T-helper 22 cell (primary cell): ENCODE measurements at places on chromosomes 16 and 17.
A peak's percentile ranks its signal among the peaks of the same experiment; 100 is the strongest.

- DNase-seq, result no peak
Observed at GRCh38 chr16:22785552-22785951, 28.4 kb upstream of the HS3ST2 start.

DNA sequence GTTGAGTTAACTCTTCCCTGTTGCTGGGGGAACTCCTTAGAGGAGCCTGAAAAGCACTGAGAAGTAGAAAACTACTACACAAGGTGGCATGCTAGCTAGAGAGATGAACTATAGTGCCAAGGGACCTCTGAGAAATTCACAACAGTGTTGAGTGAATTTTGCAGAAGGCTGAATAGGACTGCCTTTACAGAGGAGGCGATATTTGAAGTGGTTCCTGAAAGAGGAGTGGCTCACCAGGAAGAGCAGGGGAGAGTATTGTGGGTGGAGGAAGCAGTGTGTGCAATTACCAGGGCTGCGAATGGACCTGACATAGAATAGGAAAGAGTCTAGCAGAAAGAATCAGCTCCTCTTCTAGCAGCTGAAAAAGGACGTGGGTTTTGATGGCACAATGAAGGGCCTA is 66.4 kb downstream of the CDK5R1 start:
- no peak for DNase-seq

GRCh38 chr17:33288954-33289353 is 4.1 kb downstream of the ASIC2 start:
- no peak for DNase-seq

GRCh38 chr17:8087075-8087951 is at the start of gene ALOX12B:
ALOX12B (minus strand) TSS chr17:8087716; CDS start chr17:8087442, 274 bp downstream.
- DNase-seq, result no peak

DNA sequence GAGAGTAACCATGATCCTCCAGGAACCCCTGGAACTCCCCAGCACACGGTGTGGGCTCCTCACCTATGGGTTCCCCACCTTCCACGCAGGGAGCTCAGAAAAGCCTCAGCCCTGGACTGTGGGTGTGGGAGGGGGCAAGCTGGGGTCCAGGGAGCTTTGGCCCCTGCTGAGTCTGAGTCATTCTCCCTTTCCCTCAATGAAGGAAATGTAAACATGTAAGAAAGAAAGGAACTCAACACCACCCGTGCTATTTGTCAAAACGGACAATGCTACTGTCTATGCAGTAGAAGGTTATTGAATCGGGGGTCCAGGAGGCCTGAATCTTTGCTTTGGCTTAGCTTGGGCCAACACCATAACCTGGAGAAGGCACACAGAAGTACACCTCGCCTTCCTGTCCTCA is 222.8 kb downstream of the PMP22 start:
- no peak for DNase-seq

DNA sequence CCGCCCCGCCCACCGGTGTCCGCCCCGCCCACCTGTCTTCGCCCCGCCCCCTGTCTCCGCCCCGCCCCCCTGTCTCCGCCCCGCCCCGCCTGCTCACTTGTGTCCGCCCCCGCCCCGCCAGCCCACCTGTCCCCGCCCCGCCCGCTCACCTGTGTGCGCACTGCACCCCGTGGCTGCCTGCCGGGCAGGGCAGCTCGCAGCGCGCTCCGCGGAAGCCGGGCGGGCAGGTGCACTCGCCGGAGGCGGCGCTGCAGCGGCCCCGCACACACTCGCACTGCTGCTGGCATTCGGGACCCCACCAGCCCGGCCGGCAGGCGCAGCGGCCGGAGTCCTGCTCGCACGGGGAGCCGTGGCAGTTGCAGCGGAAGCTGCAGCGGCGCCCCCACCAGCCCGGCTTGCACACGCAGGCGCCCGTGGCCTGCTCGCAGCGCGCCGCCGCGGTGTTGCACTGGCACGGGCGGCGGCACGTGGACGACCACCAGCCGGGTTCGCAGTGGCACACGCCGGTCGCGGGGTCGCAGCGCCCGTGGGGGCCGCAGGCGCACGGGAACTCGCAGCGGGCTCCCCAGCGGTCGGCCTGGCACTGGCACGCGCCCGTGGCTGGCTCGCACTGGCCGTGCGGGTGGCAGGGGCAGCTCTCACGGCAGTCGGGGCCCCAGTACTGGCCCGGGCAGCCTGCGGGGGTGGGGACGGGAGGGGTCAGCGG is 2.1 kb downstream of the SCARF1 start:
- DNase-seq, result peak; percentile 71

DNA sequence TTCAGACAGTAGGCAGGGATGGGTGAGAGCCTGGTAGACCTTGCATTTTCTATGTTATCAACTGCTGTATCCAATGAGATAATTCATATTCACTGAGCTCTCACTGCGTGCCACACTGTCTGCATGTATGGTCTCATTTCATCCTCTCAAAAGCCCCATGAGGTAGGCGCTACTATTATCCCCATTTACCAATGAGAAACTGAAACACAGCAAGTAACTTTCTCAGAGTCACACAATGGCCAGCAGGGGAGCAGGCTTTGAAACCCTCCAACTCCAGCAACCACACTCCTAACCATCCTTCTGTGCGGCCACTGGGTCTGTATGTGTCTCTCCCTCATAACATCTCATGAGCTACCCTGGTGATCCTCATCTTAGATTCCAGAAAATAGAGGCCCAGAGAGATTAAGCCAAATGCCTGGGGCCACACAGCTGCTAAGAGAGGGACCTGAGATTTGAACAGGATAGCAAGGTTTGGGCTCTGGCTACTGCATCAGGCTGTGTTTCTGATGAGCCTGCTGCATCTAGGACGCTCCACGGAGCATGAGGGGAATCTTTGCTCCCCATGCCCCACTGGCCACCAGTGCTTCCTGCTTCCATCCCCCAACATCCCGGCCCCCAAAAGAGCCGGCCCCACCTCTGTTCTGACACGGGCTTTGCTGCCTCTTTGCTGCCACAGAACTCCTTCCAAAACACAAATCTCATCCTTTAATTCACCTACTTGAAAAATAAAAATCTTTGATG is 3.2 kb downstream of the CCR7 start:
- peak; percentile 58 for DNase-seq

GRCh38 chr17:59666235-59666634 is 41.0 kb downstream of the PTRH2 start:
- no peak for DNase-seq

DNA sequence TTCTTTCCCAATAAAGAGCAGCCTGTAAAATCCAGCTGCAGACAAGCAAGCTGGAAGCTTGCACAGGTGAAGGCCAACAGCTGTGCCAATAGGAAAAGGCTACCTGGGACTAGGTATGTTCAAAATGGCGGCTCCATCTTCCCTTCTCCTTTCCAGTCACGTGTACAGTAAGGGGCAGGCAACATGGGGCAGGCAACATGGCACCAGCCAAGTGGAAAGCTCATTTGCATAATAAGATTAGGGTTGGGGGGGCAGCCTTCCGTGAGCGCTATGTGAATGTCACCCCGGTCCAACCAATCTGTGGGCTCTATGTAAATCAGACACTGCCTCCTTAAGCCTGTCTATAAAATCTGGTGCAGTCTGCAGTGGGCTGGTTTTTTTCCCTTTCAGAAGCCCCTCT is 31.3 kb downstream of the TVP23A start:
- no peak for DNase-seq

- no peak for DNase-seq
Observed at GRCh38 chr16:11063448-11064201, 119.3 kb downstream of the CLEC16A start.

DNA sequence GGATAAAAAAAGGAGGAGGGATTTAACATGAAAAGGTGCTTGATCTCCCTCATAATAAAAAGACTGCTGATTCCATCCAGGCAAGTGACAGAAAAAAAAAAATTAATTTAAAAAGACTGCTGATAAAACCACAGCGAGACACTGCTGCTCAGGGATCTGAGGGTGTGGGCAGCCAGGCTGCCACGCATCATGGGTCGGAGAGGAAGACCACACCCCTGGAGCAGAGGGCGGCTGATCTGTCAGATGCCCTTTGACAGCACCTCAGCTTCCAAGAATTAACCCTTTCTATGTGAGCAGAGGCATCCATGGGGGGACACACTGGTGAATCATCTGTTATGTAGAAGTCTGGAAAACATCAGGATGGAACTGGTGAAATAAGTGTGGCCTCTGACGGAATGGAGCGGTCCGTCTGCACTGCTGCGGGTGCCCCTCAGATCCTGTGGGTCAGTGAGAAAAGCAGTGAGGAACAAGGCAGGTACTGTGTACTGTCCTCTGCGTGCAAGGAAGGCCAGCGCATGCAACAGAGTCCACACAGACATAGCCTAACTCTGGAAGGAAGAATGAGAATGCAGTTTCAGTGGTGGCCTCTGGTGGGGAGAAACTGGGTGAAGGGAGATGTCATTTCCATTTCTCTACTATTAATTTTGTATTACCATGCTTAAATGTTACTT is 19.8 kb downstream of the MAPT start:
- DNase-seq, result no peak

GRCh38 chr17:27481327-27481726 is 25.1 kb downstream of the KSR1 start:
- peak; percentile 43 for DNase-seq

- no peak for DNase-seq
Observed at GRCh38 chr17:21245639-21246084, 7.5 kb downstream of the NATD1 start.

DNA sequence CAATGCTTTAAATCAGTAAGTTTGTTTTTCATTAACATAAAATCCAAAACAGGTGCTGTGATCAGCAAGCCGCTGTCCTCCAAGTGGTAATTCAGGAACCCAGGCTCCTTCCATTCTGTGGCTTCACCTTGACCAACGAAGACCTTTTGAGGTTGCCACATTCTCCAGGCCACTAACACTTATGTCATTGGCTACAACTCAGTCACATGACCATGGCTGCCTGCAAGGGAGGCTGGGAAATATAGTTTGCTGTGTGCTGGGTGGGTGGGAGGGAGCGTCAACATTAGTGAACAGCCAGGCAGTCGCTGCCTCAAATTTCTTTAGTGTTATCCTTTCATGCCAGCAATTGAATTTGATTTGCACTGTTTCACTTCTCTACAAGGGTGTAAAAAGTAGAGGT is 549.2 kb downstream of the MAF start:
- no peak for DNase-seq

GRCh38 chr16:84120023-84120422 is 3.3 kb upstream of the MBTPS1 start:
- DNase-seq, result no peak

DNA sequence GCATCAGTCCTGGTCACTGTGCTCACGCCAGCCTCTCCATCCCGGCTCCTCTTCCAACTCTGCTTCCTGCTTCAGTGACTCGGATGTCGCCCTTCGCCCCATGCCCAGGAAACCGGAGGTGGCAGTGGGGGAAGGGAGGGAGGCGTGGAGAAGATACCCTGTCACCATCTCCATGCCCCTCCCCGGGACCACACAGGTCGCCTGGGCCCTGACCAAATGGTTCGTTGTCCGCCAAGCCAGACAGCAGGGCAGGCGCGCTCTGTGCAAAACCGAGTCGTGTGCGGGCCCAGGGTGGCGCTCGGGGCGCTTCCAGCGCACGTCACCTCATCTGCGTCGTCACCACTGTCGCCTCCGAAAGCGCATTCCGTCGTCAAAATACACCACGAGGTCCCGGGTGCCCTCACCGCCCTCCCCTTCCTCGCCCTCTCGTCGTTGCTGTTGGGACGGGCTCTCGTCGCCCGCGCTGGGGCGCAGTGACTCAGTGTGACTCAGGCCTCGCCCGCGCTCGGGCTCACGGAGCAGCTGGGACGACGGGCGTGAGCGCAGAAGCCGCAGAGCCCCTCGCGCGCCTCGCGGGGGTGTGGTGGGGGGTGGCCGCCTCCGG is 39.2 kb downstream of the ZNF778 start:
- peak; percentile 68 for DNase-seq

DNA sequence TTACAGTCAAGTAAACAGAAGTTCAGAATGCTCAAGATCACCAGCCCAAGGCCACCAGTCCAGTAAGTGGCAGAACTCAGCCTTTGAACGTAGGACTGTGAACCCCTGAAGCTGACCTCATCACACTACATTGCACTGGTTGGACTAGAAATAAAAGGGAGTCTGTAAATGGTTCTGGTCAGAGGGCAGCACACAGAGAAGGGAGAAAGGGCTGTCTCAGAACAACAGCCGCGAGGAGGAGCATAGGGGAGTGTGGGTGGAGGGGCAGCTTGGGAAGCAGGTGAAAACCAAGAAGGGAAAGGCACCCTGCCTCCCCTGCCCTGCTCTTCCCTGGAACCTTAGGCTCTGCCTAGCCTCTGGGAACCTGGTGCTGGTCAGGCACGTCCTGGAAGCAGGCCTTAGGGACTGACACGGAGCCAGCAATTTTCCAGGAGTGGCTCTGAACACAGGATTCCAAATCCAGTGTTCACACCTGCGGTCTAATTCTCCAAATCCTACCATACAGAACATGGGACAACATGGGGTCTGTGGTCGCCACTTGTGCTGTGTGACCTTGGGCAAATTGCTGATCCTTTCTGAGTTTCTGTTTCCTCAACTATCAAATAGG is 7.0 kb downstream of the PDILT start:
- DNase-seq, result no peak

DNA sequence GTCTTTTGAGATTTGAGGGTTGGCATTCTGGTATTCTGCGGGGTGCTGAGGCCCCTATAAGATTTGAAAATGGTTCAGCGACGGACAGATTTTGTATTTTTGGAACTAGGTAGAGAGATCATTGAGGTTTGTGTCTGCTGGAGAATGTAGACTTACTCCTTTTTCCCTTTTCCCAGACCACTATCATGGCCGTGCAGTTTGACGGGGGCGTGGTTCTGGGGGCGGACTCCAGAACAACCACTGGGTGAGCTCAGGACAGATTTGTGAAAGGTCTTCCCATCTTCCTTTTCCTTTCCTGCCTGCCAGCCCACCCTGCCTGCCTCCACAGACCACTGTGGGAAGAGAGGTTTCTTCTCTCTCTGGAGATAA is 572 bp downstream of the PSMB6 start:
- DNase-seq, result no peak

- no peak for DNase-seq
Observed at GRCh38 chr17:38898291-38898679, 27.1 kb upstream of the LASP1NB start.

DNA sequence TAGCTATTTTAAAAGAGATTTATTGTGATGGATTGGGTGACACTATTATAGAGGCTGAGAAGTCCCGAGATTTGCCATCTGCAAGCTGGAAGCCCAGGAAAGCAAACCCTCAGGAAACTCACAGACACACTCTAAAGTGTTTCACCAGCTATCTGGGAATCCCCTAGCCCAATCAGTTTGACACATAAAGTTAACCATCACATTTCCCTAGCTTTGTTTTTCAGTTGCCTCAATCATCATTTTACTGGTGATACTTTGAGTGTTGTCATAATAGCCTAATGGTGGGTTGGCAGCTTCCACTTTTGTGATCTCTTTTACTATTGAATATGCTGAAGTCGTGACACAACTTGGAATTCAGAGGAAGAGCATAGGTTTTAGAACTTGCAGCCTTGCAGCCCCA is 1.8 kb downstream of the SGF29 start:
- no peak for DNase-seq

- DNase-seq, result no peak
Observed at GRCh38 chr16:73021866-73022495, 25.9 kb downstream of the ZFHX3 start.

DNA sequence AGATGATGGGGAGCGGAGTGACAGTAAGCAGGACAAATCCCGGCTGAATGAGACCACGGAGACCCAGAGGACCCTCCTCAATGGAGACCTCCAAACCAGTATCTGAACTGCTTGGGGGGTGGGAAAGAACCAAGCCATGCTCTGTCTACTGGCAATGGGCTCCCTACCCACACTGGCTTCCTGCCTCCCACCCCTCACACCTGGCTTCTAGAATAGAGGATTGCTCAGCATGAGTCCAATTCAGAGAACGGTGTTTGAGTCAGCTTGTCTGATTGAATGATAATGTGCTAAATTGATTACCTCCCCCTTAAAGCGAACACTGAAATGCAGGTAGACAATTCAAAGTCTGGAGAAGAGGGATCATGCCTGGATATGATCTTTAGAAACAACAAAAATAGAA is 5.5 kb downstream of the SSTR2 start:
- DNase-seq, result no peak

GRCh38 chr17:57020208-57020607 is 42.3 kb downstream of the SCPEP1 start:
- DNase-seq, result no peak
